ENCODE measurements at places on chromosomes 12 and 14. TPM values are rescaled to one million over a fixed set of nuclear protein-coding genes. Genes with fewer than 3 reads are reported as not detected.

GRCh38 chr14:102571043-102571442 is 21.4 kb upstream of the RCOR1 start:
- no peak for DNase-seq

Gene TMEM63C
- total RNA-seq: 0.91 TPM

DNA sequence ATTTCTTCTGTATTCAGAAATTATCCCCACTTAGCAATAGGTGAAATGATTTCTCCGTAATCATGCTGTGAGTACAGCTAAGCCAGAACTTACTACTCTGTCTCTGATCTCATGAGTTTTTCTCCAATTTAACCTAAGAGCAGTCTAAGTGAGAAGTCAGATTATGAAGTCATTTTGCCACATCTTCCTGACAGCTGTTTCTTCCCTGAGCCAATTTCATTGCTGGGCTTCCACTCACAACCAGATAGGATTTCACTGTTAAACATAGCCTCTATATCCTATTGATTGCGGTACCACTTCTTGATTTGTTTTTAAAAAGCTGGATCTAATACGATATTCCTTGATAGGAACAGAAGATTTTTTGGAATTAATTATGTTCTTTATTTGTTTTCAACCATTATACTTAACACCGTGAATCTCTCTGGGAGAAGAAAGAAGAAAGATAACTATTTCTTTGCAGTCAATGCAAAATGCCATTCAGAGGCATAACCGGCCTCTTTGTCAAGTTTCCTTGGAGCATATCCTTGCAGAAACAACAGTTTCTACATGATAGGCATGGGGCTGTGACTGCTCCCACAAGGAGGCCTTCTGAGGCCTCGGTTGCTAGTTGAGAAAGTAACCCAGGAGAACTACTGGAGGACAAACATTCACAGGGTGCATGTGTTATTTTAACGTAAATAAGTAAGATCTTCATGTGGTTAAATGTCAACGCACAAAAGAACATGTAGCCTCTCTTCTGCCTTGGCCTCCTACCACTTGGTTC is 212.2 kb downstream of the NPAS3 start:
- no peak for DNase-seq

Gene RASSF9
- total RNA-seq: not detected

- no peak for DNase-seq
Measured at GRCh38 chr12:104896146-104896545, 61.9 kb downstream of the SLC41A2 start.

GRCh38 chr12:50482571-50482970 is 22.2 kb upstream of the DIP2B start:
- no peak for DNase-seq

Gene VPS29
- 78.4 TPM for total RNA-seq

Gene PMCH
- 0.45 TPM for total RNA-seq

GRCh38 chr14:71595441-71595840 is 336.8 kb upstream of the RGS6 start:
- no peak for DNase-seq

DNA sequence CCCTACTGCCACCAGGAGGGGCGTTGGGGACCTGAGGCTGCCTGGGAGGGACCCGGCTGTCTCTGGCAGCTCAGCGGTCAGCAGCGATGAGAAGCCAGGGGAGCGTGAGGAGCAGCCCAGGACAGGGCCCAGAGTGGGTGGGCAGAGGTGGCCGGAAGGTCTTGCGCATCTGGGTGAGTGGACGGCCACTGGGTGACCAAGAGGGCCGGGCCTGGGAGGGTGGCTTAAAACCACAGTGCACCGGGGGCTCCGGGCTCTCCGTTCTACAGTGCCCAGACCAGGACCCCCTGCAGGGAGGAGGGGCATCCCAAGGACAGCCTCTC is 10.0 kb downstream of the INF2 start:
- DNase-seq: no peak

DNA sequence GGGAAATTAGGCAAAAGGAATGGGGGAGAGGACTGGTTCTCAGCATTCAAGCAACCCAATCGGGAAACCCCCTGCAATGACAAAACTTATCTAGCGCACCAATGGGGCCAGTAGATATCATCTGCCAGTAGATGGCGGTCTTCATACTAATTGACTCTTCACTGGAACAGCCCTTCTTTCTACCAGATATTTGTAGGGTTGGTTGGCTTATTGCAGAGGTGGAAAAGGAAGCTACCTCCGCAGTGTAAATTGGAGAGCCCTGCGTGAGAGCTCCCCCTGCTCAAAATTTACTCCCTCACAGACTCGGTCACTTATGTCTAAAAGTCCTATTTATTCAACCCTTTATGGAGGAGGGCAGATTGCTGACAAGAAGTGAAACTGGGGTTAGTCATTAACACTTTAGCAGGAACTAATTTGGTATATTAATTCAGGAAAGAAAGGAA is 166.1 kb upstream of the CCND2 start:
- peak; percentile 58 for DNase-seq

- no peak for DNase-seq
Measured at GRCh38 chr12:4241592-4241991, 32.0 kb upstream of the CCND2 start.

GRCh38 chr14:74085047-74085637 is 386 bp downstream of the LIN52 start:
- no peak for DNase-seq

GRCh38 chr14:81767266-81767995 is 233.8 kb upstream of the SEL1L start:
- no peak for DNase-seq

Gene LRRIQ1
- total RNA-seq: not detected

Gene FGD4
- total RNA-seq: 0.22 TPM

DNA sequence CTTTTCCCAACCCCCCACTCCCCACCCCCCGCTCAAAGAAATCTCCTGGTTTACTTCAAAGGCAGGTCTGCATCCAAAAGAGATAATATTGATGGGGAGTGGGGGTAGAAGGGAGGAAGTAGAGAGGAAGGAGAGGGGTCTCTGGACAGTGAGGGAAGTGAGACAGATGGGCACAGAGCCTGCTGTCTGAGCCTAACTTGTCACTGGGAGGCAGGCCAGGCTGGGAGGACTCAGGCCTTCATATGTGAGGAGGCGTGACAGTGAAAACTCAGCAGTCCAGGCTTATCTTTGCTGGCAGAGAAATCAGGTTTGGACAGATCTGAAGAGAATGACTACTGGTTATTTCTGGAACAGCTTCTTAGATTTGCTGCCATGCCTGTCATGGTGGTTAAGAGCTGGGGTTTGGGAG is 192.3 kb downstream of the NUAK1 start:
- DNase-seq: no peak

GRCh38 chr12:6038160-6038559 is 86.3 kb downstream of the VWF start:
- DNase-seq: no peak

Gene NFYB
- total RNA-seq: 20.6 TPM

- no peak for DNase-seq
Measured at GRCh38 chr12:116832353-116832752, 48.9 kb downstream of the HRK start.

DNA sequence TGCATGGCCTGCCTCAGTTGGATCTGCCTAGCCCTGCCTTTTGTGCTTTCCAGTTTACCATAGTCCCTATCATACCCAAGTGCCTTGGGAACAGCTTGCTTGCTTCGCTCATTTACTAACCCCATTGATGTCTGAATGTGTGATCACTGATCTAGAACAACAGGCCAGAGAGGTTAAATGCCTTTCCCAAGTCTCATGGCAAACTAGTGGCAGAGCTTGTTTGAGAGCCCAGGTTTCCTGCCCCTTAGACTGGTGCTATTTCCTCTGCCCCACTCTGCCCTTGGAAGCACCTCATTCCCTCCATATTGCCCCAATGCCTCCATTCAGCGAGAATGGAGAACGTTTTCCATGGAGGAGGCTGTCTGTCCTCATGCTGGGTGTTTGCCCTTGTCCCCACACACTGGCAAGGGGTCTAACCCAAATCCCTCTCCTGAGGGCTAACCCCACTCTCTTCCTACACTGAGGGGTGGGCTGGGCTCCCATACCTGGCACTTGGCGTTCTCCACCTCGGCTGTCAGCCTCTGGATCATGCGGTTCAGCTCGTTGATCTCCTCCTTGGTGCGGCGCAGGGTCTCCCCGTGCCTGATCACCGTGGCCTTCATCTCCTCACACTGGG is 19.8 kb downstream of the KRT7 start:
- no peak for DNase-seq

GRCh38 chr12:39301422-39301821 is 141.5 kb downstream of the KIF21A start:
- no peak for DNase-seq

GRCh38 chr12:67594888-67595287 is 53.7 kb upstream of the DYRK2 start:
- no peak for DNase-seq

- DNase-seq: no peak
Measured at GRCh38 chr14:72033365-72033764, 101.1 kb downstream of the RGS6 start.

GRCh38 chr14:31408421-31408820 is 11.9 kb downstream of the HEATR5A start:
- DNase-seq: no peak

GRCh38 chr12:26032290-26032689 is 73.8 kb downstream of the RASSF8 start:
- DNase-seq: no peak

GRCh38 chr12:56601503-56601902 is 28.6 kb downstream of the BAZ2A start:
- peak; percentile 13 for DNase-seq

Gene NAV3
- total RNA-seq: not detected

Gene ESPL1
- 19.9 TPM for total RNA-seq

- peak; percentile 88 for DNase-seq
Measured at GRCh38 chr12:47963340-47964040, at the start of gene TMEM106C. Gene TMEM106C, plus strand, starts transcription at chr12:47963596. Its CDS starts 641 bp downstream, at chr12:47964237.

GRCh38 chr14:62934439-62934838 is 110.8 kb downstream of the KCNH5 start:
- no peak for DNase-seq

DNA sequence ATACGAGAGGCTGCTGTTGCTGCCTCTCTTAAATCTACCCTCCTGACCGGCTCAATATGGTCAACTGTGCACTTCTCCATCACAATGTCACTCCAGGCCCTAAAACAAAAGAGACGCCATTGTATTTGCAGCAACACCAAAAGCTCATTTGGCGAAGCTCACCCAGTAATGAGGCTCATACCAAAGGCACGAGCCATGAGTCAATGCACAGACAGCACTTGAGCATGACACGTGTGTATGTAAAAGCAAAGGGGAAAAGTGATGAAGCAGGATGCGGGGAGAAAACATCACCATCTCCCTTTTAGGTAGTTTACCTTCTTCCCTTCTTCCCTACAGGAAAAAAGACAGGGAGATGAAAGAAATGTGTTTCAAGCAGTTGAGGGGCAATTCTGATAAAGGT is 150.3 kb downstream of the FOXN3 start:
- DNase-seq: no peak

- DNase-seq: no peak
Measured at GRCh38 chr12:131368668-131369071, 342.2 kb upstream of the SFSWAP start.

DNA sequence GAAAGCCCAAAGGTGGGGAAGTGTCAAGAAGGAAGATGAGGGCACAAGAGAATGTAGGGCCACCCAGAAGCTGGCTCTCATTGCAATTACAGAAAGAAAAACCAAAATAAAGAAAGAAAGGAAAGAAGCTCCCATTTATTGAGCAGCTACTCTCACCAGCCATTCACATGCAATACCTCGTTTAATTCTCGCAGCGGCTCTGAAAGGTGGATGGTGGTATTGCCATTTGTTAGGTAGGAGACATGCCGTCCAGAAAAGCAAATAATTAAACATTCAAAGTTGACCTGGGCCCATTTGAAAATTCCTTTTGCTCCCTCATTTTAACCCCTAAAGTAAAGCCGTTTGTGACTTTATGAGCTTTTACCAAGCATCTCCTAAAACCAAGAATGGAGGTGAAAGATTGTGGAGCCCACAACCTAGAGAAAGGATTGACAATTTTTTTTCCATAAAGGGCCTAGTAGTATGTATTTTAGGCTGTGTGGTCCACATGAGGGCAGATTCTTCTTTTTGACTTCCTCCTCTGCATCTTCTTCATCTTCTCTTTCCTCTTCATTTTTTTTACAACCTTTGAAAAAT is 5.3 kb downstream of the SERPINA3 start:
- no peak for DNase-seq

DNA sequence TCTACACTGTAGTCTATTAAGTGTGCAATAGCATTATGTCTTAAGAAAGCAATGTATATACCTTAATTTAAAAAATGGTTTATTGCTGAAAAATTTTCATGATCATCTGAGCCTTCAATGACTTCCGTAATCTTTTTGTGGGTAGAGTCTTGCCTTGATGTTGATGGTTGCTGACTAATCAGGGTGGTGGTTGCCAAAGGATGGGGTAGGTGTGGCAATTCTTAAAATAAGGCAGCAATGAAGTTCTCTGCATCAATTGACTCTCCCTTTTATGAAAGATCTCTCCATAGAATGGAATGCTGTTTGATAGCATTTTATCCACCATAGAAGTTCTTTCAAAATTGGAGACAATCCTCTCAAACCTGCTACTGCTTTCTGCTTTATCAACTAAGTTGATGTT is 41.1 kb downstream of the BBS10 start:
- no peak for DNase-seq

DNA sequence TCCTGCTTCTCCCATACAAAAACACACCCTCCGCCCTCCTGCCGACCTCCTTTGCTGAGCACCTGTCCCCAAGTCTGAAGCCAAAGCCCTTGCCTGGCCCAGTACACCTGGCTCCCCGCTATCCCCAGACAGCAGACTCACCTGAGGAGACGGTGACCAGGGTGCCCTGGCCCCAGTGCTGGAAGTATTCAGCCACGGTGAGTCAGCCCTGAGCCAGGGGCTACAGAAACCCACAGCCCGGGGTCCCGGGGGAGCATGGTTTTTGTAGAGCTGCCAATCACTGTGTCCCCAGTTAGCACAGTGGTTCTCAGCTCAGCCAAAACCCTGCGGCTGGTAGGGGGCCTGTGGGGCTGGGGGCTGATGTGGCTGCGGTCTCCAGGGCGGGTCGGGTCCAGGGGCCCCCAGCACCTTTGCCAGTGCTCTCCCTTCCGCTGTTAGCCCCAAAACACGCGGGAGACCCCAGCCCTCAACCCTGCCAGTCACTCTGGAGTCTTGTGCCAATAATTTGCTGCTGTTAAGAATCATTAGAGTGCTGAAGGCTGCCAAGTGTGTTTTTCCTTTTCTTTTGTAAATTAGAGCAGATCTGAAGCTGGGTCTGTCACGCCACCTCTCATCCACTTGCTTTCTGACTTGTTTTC is 339.0 kb downstream of the TMEM121 start:
- peak; percentile 3 for DNase-seq

GRCh38 chr14:101333335-101334280 is 227.7 kb upstream of the DIO3 start:
- DNase-seq: no peak

DNA sequence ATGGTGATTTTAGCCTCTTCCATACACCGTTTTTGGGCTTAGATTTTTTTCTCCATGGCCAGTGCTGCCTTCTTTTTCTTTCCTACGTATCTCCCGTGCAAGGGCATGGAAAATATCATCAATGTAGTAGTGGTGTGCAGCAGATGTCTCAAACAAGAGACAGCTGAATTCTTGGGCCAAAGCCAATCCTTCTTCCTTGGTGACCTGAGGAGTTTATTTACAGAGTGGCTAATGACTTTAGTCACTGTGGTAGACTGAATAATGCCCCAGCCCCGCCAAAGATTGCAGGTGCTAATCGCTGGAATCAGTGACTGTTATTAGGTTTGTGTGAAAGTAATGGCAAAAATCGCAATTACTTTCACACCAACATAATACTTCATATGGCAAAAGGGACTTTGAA is 235.5 kb upstream of the NOS1 start:
- DNase-seq: no peak

All from activated T-cell treated with anti-CD3 and anti-CD28 coated beads, Interleukin-2, amount 50 U/mL, for 4 hours (primary cell).